ENCODE measurements at places on chromosomes 5 and 9.
A peak's percentile ranks its signal among the peaks of the same experiment; 100 is the strongest.

- DNase-seq, result peak; percentile 19
These were observed 52.8 kb upstream of the RORB start for GRCh38 chr9:74444369-74444768.

DNA sequence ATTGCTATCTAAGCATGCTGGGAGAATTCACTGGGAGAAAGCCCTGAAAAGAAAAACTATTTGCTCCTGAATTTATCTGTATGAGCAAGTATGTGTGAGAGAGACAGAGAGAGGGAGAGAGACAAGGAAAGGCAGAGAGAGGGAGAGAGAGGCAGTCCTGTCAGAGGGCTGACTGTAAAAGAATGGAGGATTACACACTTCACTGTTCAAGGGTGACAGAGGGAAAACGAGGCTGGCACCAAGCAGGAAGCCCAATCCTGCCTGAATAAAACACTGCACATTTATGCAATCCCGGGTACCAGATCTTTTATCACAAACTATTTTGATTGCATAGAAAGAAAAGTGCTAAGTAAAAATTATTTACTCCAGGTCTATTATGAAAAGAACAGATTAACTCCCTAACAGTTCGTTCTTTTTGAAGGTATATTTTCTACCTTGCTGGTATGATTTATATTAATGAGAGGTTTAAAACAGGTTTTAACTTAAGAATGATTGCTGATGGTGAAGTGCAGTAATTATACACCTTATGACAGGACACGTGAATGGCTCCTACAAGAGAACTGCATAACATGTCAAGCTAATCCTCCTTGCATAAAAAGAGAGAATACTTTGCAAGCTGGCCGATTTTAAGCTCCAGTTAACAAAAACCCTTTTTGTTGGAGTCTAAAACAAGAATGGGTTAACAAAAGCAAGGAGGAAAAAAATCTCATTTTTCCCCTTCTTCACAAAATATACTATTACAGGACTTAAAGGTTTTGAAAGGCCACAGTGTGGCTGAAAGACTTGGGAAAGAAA, 82.5 kb downstream of the NFIB start:
- no peak for DNase-seq

- DNase-seq, result no peak
These were observed 52.4 kb upstream of the PSD2 start for GRCh38 chr5:139743001-139743771.

- DNase-seq, result no peak
These were observed 88.7 kb upstream of the PRRC1 start for GRCh38 chr5:127428748-127429147.

- no peak for DNase-seq
These were observed 26.7 kb upstream of the FCN1 start for GRCh38 chr9:134944351-134944802.

GRCh38 chr5:113380807-113381326, 53.9 kb downstream of the TSSK1B start:
- DNase-seq, result no peak

GRCh38 chr5:42487077-42487476, 63.8 kb downstream of the GHR start:
- no peak for DNase-seq

- DNase-seq, result no peak
These were observed 13.7 kb upstream of the TRIM32 start for GRCh38 chr9:116673375-116673774.

DNA sequence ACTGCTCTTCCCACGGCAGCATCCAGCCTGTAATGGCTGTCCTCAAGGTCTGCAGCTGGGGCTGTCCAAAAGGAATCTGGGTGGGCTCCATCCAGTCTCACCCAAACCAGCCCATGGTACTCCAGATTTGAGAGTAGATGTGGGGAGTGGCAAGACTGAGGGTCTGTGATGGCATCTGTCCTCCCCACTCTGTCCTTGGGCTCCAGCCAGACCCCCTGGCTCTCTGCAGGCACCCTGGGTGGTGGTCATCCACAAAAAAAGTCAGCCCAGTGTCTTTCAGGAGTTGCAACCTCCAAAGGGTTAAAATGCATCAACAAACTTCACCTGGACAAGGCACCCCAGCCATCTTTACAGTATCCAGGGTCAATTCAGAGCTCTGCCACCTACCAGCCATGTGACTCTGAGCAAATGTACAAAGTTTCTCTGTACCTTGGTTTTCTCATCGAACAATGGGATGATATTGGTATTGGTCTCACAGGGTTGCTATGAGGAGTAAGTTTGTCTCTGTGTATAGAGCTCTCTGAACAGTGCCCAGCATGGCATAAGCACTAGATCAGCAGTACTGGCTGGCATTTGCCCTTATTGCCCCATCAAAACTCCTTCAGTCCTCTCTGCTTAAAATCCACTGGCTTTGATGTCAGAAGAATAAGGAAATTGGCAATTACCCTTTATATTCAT, 7.3 kb upstream of the S1PR3 start:
- DNase-seq, result no peak

- no peak for DNase-seq
These were observed 114.2 kb downstream of the ANXA1 start for GRCh38 chr9:73265876-73266275.

- no peak for DNase-seq
These were observed 292.3 kb downstream of the DTWD2 start for GRCh38 chr5:118696076-118696475.

GRCh38 chr5:7897014-7897600, 28.2 kb downstream of the MTRR start:
- peak; percentile 65 for DNase-seq

DNA sequence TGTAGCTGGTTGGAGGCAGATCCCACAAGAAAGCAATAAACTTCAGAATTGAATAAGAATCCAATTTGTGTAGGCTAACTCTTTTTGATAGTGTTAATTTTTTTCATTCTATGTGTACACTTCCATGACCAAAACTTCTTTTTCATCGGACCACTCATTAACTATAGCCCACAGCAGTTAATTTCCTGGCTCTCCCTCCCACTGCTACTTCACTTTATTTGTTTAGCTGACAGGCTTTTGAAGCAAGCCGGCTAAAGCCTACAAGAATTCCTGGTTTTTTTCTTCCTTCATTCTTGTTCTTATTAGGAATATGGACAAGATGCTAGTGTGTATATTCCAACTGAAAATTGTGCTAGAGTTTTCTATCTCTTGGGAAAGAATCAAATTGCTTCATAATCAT, 329.2 kb upstream of the CCNH start:
- no peak for DNase-seq

GRCh38 chr5:172935096-172935495, 24.1 kb upstream of the RPL26L1 start:
- no peak for DNase-seq

DNA sequence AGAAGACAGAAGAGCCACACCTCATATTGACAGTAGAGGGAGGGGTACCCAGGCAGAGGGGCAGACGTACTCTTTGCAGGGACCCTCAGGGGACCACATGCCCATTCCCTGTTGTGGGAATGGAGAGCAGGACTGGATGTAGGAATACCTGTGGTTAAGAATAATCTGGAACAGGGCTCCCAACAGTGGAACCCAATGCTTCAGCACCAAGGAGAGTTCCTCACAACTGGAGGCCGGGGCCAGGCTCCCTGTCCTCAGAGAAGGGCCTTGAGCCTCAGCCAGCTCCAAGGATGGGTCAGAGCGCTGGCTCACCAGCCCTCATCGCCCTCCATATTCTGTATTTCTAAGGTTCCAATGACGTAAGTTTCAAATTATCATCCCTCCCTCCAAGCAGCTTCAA, 7.4 kb upstream of the SHC3 start:
- DNase-seq, result peak; percentile 36

DNA sequence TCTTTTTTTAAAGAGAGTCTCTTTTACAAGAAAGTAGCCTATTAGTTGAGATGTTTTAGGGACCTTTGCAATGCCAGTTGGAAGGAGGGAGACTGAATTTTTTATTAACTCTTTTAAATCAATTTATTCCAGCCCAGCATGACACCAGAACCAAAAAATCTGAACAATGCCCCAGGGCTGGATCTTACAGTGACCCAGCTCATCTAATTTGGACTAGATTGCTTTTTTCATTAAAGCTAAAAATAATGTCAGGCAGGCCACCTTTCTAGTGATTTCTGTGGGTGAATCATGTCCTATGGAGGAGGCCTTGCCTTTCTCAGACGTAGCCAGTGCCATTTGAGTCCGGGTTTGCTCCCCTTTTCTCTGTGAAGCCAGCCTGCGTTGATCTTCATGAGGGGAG, 38.8 kb downstream of the MAP1B start:
- DNase-seq, result no peak

GRCh38 chr9:86846656-86847055, 100.7 kb downstream of the GAS1 start:
- peak; percentile 51 for DNase-seq

DNA sequence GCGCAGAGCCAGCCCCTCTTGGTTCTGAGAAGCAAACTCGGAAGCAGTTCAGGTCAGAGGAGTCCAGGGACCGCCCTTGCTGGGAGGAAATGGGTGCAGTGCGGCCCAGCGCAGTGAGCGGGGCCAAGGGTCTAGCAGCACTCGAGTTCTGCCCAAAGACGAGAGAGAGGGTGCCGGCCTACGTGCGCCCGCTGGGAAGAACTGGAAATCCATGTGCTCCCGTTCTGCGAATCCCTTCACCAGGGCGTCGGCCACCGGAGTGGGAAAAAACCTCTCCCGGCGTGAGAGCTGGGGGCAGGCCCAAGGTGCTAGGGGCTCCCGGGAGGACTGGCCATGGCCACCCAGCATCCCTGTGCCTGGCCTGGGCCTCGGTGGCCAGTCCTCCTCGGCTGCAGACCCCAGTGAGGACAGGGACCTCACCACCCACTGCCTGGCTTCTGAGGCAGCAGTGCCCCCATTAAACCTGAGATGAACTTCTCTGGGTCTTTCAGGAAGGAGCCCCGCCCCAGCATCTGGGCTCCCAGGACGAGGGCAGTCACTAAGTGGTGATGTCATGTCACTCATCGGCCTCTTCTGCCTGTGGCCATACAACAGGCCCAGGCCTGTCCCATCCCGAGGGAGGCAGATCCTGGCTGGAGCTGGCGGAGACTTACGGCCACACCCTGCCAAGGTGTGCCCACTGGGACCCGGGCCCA, 10.6 kb downstream of the TMEM250 start:
- no peak for DNase-seq

GRCh38 chr9:4111233-4112008, 188.4 kb downstream of the GLIS3 start:
- DNase-seq, result peak; percentile 32

GRCh38 chr9:99176527-99177013, 45.2 kb downstream of the ALG2 start:
- no peak for DNase-seq

DNA sequence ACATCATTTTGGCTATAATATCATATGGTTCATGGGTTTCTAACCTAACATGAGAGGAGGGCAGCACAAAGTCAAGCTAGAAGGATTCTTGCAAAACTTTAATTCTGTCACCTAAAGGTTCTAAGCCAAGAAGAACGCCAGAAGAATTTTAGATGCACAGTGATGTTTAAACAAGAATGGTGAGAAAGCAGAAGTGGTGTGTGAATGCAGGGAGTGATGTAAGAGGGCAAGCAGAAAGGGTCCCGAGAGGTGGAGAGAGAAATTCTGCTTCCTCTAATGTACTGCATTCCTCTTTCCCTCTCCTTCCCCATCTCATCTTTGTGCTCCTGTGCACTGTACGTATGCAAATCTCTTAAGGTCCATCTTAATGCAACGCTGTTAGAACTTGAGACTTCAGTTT, 2.1 kb upstream of the TRMO start:
- DNase-seq, result no peak

GRCh38 chr5:159051421-159052282, 48.1 kb downstream of the EBF1 start:
- peak; percentile 39 for DNase-seq

DNA sequence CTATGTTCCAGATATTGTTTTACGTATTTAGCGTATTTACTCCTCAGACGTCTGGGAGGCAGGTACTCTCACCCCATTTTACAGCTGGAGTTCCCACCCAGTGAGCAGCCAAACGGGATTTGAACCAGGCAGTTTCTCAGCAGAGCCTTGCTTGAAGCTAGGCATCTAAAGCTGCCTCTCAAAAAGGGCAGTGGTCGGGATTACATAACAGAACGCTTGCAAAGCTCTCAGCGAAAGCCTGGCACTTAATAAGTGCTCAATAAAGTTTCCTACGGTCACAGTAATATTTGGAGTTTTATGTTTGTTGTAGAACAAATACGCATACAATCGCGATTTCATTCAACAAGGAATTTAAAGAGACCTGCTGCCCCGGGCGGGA, 286 bp upstream of the BSPRY start:
- DNase-seq, result no peak

DNA sequence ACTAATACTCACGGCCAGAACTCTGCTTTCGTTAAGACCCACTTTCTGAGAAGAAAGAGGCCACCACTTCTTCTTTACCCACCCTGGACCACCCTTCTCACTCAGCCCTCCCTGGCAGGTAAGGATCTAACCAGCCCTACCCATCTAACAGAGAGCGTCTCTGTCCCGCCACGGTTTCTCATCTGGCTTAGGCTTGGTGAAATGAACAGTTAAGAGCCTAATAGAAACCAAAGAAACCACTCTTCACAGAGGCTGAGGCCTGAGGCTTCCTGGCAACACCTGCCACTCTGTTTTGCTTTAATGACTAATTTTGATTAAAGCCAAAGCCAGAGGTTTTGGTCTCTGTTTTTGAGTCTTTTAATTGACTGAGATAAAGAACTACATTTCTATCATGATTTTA, 354.1 kb upstream of the SLC30A5 start:
- no peak for DNase-seq

DNA sequence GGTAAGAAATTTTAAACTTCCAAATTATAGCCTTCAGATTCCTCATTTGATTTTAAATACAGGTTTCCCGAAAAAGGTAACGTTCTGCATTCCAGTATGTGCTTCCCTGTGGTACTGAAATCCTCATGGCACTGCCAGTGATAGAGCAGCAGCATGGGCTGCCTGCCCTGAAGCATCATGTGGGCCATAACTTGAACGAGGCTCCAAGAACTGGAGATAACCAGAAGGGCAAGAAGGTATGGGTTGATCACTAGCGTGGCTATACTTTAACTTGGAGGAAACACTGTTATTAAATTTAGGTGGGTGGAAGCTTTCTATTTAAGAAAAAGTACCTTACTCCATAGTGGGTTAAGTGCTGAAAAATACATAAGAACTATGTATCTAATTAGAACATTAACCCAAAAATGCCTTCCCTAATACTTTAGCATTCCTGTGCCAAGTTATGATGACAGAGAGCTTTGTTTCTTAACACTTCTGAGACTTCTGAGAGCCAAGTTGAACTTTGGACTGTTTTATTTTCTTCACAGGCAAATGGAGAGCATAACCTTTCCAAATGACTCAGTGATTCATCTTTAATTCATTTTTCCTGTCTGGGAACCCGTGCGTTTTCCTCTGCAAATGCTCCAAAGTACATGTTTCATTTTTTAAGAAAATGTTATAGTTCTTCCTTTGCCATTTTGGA, 191.5 kb upstream of the GNA14 start:
- DNase-seq, result peak; percentile 73

DNA sequence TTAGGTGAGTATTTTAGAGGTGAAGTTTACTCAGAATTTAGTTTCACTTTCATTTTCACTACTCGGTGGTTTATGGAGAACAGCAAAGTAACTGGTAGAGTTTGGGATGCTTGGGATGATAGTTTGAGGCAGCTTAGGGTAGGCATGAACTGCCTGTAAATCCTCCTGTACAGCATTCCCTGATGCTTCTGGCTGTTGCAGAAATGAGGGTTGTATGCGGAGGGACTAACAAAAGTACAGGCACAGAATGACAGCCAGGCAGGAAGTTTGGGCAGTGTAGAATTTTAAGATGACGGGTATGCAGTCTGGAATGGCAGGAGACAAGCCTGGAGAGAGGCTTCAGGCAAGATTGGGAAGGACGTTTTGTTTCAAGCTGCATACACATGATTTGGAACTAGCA, 48.0 kb upstream of the FAM120AOS start:
- DNase-seq, result peak; percentile 60

- no peak for DNase-seq
These were observed 32.3 kb downstream of the ERCC6L2 start for GRCh38 chr9:95907794-95908193.

- peak; percentile 95 for DNase-seq
These were observed 1.5 kb downstream of the NEK6 start for GRCh38 chr9:124259158-124259808.
